Activated CD4-positive, alpha-beta T cell treated with anti-CD3 and anti-CD28 coated beads, Interleukin-2, amount 10 ng/mL, durations not matched to agents 7 days and 5 days (primary cell): ENCODE measurements at places on chromosomes 2 and 18. TPM values are rescaled to one million over a fixed set of nuclear protein-coding genes. Genes with fewer than 3 reads are reported as not detected.

- no peak overlapping the region for H3K27ac ChIP-seq
- no peaks in the 10 kb centered on the region for H3K4me1 ChIP-seq
- DNase-seq = no peak
- H3K27me3 ChIP-seq = peaks cover 7% of the 10 kb centered on the region
- no peaks in the 10 kb centered on the region for H3K36me3 ChIP-seq
Measured at GRCh38 chr2:39640107-39640506, 25.6 kb upstream of the TMEM178A start.

DNA sequence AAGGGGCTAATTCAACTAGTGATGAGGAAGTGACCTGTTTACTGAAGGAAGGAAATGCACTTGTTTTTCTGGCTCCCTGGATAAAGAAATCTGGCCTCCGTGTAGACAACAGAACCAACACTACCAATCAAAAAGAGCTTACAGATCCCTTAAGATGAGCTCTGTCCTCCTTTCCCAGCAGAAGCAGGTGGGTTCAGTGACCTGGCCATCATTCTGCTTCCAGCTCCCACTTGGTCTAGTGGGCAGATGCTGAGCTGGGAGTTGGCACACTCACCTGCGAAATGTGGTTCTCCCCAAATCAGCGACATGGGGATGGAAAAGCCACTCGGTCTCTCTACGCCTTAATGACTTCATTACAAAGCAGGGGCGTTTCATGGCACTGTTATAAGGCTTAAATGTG is 132.6 kb downstream of the AFF3 start:
- no peaks in the 10 kb centered on the region for H3K4me1 ChIP-seq
- peaks cover 3% of the 10 kb centered on the region for H3K36me3 ChIP-seq
- H3K27me3 ChIP-seq = no peaks in the 10 kb centered on the region
- no peak for DNase-seq

DNA sequence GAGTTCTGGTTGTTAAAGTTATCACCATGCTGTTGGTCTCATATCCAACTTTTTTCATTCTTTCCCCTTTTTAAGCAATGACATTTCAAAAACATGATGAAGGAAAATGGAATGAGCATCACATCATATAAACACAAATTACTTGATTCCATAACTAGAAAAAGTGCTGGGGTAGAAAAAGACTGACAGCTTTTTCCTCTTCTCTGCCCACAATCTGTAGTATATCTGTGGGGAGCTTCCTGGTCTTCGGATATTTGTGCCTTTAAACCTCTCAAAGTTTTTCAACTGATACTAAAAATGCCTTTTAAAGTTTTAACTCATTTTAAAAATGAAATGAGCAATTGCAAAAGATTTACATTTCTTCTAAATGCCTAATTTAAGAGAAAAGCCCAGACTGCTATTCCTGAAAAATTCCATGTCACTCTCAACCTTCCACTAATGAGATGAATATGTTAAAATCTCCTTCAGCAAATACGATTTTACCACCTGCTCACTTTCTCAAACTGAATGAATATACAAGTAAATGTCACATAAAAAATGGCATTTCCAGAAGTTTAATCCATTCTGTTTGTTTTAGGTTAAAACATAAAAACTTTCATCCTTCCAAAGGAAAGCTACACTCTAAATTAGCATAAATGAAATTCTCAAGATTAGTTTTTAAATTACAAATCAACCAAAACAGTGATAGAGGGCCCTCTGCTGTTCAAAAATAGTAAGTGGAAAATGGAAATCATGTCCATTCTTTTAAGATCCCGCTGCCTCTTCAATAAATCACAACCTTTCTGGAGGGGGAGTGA is 2.1 kb downstream of the DNAH7 start:
- no peak overlapping the region for H3K27ac ChIP-seq
- H3K36me3 ChIP-seq = no peaks in the 10 kb centered on the region
- H3K4me3 ChIP-seq = no peak overlapping the region
- peaks cover 10% of the 10 kb centered on the region for H3K4me1 ChIP-seq
- DNase-seq = peak; percentile 27

- no peak overlapping the region for H3K27ac ChIP-seq
- DNase-seq = no peak
- no peaks in the 10 kb centered on the region for H3K36me3 ChIP-seq
Measured at GRCh38 chr2:105478670-105479069, 79.8 kb upstream of the FHL2 start.

DNA sequence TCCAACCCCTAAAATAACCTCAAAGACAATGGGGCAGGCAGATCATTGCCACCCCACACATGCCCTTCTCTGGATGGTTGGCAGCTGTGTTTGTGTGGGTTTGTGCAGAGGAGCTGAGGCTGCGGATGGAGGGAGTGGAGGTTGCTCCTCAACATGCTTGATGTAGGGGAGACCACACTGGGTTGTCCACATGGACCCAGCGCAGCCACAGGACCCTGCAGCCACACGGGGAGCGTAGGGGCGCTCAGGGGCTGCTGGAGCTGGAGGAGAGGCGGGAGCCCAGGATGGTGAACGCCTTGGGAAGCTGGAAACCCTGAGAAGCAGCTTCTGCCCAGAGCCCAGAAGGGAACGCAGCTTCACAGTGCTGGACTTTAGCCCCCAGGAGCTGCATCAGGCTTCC is 56.3 kb upstream of the TMEM18 start:
- H3K4me3 ChIP-seq = no peak overlapping the region
- H3K27ac ChIP-seq = no peak overlapping the region
- no peak for DNase-seq
- no peaks in the 10 kb centered on the region for H3K27me3 ChIP-seq
- H3K4me1 ChIP-seq = no peaks in the 10 kb centered on the region

The SPIRE1 gene
- total RNA-seq = 2.9 TPM

The CABLES1 gene
- total RNA-seq = 2.1 TPM

The CDCA7 gene
- total RNA-seq = 105 TPM

DNA sequence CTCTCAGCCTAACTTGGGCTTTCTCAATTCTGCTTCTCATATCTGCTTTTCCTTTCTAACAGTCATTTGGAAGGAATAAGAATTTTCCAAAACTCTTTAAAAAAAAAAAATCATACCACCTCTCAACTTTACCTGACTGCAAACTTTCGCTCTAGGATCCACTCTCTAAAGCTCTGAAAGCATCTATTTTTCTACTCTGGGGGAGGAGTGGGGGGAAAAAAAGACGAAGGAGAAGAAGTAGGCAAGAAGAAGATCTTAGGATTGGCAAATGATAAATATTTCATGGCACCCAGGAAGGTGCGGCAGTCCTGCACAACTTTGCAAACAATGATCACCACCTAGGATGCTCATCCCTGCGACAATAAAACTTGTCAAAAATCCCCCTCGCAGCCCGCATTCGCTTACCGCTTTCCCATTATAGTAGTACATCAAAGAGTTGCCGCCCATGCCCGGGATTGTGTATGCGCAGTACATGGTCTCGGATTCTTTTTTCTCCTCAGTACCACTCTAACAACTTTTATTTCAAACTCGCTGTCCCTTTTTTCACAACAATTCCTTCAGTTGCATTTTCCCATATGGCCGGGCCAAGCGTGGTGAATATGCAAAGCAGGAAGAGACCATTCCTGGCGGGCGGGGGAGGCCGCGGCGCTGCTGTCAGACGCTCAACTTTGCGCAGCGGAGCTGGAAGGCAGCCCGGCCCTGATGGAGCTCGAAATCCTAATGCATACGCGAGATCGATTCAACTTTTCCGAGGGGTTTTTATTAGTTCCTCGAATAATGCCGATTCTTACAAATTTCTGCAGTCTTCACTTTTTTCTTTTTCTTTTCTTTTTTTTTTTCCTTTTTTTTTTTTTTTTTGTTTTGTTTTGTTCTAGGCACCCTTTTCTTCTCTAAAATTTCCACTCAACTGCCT is 266.5 kb downstream of the TCF4 start:
- peak; percentile 31 for DNase-seq
- no peaks in the 10 kb centered on the region for H3K36me3 ChIP-seq
- H3K27me3 ChIP-seq = peaks cover 43% of the 10 kb centered on the region
- H3K4me3 ChIP-seq = peak overlapping the region; percentile 59
- H3K27ac ChIP-seq = no peak overlapping the region

DNA sequence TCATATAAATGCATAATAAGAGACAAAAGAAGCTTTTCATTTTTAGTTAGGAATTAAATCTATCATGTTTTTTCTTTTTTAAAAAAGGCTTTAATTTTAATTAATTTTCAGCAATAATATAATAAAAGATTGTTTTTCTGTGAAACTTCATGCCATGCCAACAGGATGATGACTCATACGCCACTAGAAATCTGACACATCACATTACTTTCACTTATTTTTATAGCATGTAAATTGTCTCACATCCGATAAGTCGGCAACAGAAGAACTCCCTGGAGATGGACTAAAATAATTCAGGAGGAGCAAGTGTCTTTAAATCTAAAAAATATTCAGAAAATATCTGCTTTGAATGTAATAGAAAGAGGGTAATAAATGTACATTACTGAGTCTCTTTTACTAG is 1024.2 kb upstream of the ACVR2A start:
- DNase-seq = no peak
- no peaks in the 10 kb centered on the region for H3K27me3 ChIP-seq
- H3K36me3 ChIP-seq = no peaks in the 10 kb centered on the region
- H3K4me3 ChIP-seq = no peak overlapping the region
- H3K27ac ChIP-seq = no peak overlapping the region
- H3K4me1 ChIP-seq = no peaks in the 10 kb centered on the region

DNA sequence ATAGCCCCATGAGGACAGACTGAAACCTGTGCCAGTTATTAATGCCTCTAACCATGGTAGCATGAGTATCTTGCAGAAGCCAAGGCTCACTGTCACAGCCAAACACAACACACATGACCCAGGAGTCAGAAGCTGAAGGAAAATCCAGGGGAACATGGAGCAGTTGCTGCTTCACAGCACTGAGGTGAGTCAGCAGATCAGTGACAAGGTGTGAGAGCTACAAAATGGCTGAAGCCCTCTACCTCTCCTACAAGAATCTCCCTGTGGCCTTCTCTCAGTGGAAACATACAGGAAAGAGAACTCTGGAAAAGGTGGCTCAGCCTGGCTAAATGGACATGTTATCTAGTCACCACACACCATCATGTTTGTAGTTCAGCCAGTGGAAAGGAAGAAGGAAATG is 93.5 kb downstream of the NAB1 start:
- H3K27me3 ChIP-seq = no peaks in the 10 kb centered on the region
- H3K36me3 ChIP-seq = no peaks in the 10 kb centered on the region
- H3K27ac ChIP-seq = no peak overlapping the region
- DNase-seq = no peak
- H3K4me3 ChIP-seq = no peak overlapping the region

The TRIB2 gene
- total RNA-seq = 96.5 TPM

The RGPD3 gene
- not detected for total RNA-seq
